ENCODE measurements at places on chromosomes 11 and 22.
A peak's percentile ranks its signal among the peaks of the same experiment; 100 is the strongest.

DNA sequence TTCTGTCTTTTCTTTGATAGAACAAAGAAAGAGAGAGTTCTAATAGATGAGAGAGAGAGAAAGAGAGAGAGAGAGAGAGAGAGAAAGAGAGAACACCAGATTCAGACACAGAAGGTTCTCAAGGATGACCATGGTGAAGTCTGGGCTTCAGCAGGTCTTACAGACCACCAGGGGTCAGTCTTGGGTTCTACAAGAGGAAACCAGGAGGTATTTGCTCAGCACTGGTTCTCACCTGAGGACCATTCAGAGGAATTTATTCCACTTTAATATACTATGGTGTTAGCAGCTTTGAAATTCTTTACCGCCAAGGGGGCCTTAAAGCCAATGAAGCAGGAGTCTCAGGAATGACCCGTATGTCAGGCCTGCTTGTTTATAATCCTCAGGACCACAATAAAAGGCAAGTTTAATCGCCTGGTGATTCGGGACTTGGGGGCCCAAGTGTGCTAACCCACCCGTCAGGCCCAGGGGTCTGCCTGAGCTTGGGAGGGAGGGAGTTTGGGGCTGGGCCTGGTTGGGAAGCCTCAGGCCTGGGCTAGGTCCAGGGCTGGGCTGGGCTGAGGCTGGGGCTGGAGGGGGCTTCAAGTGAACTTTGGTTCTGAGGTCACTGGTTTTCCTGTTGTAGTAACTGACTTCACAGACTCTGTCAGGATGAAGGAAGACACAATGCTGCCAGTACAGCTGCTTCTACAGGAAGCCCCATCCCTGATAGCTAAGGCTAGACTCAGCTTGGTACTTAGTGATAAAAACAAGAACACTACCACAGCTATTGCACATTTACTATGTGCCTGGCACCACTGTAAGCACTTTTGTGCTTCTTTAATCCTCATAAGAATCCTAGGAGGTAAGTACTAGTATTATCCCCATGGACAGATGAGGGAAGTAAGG lies 179.2 kb upstream of the ZBED5 start:
- DNase-seq = no peak

GRCh38 chr11:64619811-64620380 lies 28.9 kb downstream of the SLC22A12 start:
- no peak for DNase-seq

DNA sequence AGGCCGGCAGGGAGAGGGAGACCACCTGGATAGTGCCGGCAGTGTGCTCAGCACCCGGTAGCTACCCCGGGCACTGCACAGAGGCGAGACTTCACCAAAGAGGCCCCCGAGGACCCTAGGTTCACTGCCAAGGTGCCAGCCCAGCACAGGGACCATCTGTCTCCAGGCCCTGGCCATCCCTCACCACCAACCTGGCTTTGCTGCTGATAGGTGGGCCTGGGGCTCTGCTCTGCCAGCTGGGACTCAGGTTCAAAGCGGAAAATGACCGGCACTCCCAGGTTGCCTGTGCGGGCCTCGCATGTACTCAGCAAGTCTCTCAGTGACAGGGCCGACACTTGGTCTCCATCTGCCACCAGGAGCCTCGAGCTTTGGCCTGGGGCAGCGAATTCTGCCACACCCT lies 812.2 kb downstream of the BRD1 start:
- no peak for DNase-seq

GRCh38 chr11:129131316-129131715 lies 60.8 kb downstream of the ARHGAP32 start:
- no peak for DNase-seq

DNA sequence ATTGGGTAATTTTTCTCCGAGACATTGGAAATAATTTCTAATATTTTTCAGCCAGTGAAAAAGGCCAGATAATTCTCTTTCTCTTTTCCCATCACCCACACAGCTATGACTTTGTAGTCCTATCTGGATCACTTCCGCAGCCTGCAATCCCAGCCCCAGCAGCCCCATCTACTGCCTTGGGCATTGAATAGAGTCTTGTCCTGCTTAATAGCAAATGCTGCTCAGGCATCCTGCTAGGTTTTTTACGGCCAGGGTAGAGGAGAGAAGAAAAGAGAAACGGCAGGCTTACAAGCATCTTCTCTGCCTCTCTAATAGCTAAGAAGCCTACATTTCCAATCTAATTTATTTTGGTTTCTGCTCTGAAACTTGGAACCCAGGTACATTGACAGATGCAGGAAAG lies 154.3 kb upstream of the B3GAT1 start:
- DNase-seq = no peak

DNA sequence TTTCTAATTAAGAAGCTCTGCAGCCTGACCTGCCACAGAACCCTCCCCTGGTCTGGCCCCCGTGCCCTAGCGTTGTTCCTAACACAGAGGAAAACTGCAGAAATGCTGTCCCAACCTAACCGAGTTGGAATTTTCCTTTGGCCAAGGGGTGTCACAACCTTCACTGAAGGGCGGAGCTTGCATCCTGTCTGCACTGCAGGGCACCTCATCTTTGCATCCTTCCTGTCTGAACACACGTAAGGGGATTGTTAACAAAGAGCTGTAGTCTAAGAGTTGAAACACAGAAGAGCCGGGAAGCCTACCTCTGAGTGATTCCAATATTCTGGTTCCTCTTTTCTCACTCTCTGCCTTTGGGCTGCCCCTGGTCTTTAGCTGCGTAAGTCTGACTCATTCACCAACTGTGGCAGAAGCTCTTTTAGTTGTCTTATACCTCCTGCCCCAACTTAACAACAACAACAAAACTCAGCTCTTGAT lies 1.6 kb downstream of the DIXDC1 start:
- DNase-seq = no peak

- no peak for DNase-seq
Measured at GRCh38 chr11:111604392-111605009, 2.3 kb downstream of the SIK2 start.

DNA sequence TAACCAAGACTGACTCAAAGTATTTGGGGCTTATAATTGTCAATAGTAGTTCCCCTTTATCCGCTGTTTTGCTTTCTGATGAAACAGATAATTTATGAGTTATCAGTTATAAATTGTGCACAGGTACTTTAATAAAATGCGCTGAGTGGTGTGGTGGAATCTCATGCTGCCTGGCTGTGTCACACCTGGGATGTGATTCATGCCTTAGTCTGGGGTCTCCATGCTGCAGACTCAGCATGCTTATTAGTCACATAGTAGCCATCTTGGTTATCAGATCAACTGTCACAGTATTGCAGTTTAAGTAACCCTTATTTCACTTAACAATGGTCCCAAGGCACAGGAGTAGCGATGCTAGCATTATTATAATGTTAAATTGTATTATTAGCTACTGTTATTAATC lies 995.2 kb downstream of the NTM start:
- DNase-seq = no peak

DNA sequence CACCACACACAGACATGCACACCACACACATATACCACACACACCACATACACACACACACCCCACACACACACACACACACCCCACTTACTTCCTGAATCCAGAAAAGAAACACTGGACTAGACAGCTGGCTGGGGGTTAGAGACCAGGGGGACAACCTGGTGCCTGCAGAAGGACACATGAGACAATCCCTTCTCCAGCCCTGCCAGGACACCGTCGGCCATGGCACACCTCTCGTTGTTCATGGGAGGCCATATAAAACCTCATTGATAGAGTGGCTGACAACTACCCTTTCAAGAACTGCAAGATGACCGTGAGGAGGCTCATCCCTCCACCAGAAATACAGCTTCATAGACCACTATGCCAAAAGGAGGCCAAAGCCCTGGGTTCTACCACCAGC lies 54.3 kb downstream of the IGSF9B start:
- DNase-seq = no peak

DNA sequence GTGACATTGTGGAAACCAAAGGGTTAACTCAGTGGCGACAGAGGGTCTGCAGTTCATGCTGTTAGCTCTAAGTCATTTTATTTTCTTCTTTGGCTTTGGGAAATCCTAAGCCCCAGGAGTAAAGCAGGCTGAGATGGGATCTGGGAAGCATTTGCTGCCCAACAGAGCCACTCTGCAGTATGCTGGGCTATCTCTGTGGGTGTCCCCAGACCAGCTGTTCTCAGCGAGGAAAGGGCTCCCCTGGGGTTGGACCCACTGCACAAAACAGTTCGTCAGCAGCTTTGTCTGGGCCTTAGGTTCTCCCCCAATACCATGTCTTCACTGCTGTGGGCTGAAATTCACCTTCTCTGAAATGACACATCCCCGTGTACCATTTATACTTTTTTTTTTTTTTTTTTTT lies 34.0 kb downstream of the KREMEN1 start:
- DNase-seq = no peak

DNA sequence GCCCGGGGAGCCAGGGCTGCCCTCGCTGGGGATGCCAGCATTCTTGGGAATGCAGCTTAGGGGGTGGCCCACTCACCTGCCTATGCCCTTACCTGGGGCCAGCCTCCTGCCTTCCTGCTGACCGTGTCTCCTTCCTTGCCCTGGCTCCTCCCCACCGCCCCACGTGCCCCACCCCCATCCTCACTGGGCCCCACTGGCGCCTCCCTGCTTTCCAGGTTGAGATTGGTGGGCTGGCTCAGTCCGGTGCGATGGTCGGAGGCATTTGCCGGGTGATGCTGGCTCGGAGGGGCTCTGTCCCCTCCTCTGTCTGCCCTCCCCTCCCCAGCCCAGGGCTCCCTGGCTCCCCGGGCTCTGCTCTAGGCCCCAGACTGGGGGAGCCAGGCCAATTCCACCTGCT lies 34.1 kb upstream of the GRAMD4 start:
- DNase-seq = no peak

DNA sequence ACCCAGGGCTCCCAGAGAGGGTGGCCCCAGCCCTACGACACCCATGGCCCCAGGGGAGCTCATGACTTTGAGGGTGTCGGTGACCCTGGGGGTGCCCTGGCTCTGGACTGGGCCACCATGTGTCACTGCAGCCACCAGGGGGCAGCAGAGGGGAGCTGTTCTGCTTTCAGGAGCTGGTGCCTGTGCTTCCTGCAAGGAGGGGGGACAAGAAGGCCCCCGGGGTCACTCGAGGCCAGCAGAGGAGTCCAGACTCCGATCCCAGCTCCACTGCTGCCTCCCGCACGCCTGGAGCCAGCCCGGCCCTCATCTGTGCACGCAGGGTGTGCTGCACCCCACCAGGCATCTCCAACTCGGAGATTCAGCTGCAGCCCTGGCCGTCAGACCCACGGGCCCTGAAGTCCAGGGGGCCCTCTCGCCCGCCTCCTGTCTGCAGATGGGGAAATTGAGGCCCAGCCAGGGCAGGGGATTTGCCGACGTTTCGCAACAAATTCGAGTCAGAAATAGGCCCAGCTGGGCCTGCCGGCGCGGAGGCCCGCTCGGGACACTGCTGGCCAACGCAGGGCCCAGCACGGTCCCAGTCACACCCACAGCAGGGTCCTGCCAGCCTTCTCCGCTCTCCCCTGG lies 29.5 kb upstream of the WNT7B start:
- DNase-seq = peak; percentile 89

GRCh38 chr22:45762545-45763235 lies 91.1 kb downstream of the ATXN10 start:
- DNase-seq = no peak

DNA sequence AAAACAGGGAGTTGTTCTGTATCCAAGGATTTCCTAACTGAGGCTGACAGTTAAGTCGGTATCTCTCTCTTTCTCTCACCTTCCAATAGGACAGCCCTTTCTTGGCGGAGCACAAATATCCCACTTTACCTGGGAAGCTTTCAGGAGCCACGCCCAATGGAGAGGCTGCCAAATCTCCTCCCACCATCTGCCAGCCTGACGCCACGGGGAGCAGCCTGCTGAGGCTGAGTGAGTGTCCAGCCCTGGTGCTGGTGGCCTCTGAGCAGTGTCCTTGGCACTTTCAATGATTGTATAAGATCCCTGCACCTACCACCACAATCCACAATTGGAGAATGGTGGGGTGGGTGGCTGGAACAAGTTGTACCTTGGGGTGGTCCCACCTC lies 33.7 kb downstream of the CYB5R2 start:
- DNase-seq = no peak

GRCh38 chr11:133081020-133081419 lies 451.3 kb downstream of the OPCML start:
- no peak for DNase-seq

DNA sequence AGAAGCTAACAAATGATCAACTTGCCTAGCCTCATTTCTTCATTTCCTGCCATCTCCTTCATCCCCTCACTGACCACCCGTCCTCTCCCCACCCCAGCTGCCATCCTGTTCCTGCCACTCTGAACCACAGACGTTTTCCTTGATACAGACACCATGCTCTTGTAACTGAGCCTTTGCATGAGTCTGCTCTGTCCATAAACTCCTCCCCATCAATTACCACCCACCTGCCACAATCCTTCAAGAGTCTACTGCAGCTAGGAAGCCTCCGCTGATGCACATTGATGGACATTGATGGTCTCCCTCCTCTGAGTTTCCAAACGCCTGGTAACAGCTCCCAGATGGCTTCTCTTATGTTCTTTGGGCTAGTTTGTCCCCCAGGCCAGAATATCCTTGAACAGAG lies 193.8 kb downstream of the DBX1 start:
- no peak for DNase-seq

DNA sequence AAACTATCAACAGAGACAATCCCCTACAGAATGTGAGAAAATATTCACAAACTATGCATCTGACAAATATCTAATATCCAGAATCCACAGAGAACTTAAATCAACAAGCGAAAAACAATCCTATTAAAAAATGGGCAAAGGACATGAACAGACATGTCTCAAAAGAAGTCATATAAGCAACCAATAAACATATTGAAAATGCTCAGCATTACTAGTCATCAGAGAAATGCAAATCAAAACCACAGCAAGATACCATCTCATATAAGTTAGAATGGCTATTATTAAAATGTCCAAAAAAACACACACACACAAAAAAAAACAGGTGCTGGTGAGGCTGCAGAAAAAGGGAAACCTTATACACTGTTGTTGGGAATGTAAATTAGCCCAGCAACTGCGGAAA lies 8.3 kb upstream of the OR52E8 start:
- no peak for DNase-seq

DNA sequence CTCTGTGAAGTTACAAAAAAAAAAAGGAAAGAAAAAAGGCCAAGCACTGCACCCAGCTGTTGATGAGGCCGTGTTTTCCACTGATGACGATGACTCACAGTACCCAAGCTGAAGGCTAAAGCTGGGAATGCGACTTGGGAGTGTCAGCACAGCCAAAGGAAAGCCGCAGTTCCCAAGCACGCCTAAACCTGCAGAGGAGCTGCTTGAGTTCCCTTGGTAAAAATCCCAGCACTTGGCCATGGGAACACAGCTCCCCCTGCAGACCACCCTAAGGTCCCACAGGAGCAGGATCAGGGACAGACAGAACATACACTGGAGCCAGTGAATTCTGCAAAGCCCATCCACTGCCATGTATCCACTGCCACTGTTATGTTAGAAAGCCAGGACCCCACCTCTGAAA lies 39.9 kb downstream of the SERGEF start:
- no peak for DNase-seq

DNA sequence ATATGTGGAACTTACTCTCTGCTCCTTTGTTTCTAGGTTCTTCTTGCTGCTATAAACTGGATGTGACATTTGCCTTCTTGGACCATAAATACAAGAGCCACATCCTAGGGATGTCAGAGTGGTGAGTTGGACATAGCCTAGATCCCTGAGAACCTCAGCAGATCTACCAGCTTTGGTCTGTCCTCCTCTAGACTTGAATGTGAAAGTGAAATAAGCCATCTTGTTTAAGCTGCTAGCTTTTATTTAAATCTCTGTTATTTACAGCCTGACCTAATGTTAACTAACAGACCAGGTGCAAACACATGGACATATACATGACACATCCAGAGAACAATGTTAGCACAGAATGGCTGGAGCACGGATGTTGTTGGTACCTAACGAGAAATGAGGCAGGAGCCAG lies 36.0 kb downstream of the SLN start:
- no peak for DNase-seq
